ENCODE measurements at places on chromosomes 5 and 9. TPM values are rescaled to one million over a fixed set of nuclear protein-coding genes. Genes with fewer than 3 reads are reported as not detected.

Gene ARHGEF39
- total RNA-seq: 18.6 TPM

Gene PTGER4
- 1.9 TPM for total RNA-seq

Gene HTR4
- total RNA-seq: not detected

Gene ANKRD33B
- total RNA-seq: 20.5 TPM

Gene CLPTM1L
- 102 TPM for total RNA-seq

Gene PCSK1
- total RNA-seq: 3.2 TPM

GRCh38 chr9:71781391-71781790 lies 13.1 kb upstream of the CEMIP2 start:
- no peak for DNase-seq

- no peak for DNase-seq
Measured at GRCh38 chr5:142428036-142428772, 103.4 kb upstream of the SPRY4 start.

- no peak for DNase-seq
Measured at GRCh38 chr9:16290169-16290568, 580.3 kb downstream of the BNC2 start.

DNA sequence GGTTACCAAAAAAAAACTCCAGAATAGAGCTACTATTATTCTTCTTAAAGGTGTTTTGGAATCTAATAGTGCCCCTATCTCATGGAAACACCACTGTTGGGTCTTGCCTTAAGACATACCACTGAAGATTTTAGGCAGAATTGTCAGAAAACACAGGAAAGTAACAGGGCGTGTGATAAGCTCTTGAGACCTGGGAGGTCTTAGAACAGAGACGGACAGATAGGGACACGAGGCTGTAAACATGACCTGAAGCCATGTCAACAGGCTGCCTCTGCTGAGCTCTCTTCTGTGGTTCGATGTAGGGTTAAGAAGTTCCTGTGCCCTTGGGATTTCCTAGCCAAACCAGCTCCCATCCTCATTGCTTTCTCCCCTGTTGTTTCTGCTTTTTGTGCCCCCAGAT lies 69.3 kb downstream of the CTSL start:
- no peak for DNase-seq

GRCh38 chr5:150105928-150106615 lies 19.7 kb upstream of the CSF1R start:
- DNase-seq: no peak

GRCh38 chr5:154103233-154103632 lies 64.5 kb downstream of the MFAP3 start:
- DNase-seq: no peak

GRCh38 chr9:115002371-115003120 lies 72.2 kb upstream of the TNFSF8 start:
- no peak for DNase-seq

GRCh38 chr9:132873403-132873802 lies 4.7 kb downstream of the AK8 start:
- DNase-seq: no peak

GRCh38 chr5:151095341-151096000 lies 14.6 kb upstream of the TNIP1 start:
- DNase-seq: no peak

GRCh38 chr9:7093040-7093439 lies 335.3 kb downstream of the KDM4C start:
- DNase-seq: no peak

DNA sequence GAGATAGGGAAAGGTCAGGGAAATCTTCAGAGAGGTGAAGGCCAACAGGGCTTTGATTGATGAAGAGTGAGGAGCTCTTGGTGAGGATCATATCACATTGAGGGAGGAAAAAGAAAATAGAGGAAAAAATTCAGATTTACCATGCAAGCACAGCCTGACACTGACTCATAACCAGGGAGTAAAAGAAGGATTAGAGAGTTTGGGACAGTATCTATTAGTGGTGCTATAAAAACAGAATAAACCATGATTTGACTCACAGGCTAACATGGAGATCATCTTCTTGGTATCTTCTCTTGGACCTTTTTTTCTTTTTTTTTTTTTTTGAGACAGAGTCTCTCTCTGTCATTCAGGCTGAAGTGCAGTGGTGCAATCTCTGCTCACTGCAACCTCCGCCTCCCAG lies 44.4 kb downstream of the MUSK start:
- DNase-seq: no peak
